ENCODE measurements at places on chromosomes 7 and 10.

GRCh38 chr7:47852330-47853245 lies 95.7 kb downstream of the PKD1L1 start:
- DNase-seq, result no peak

- no peak for DNase-seq
These were observed 235.3 kb upstream of the MKI67 start for GRCh38 chr10:128361487-128361886.

GRCh38 chr10:49448924-49449323 lies 53.0 kb upstream of the DRGX start:
- DNase-seq, result no peak

DNA sequence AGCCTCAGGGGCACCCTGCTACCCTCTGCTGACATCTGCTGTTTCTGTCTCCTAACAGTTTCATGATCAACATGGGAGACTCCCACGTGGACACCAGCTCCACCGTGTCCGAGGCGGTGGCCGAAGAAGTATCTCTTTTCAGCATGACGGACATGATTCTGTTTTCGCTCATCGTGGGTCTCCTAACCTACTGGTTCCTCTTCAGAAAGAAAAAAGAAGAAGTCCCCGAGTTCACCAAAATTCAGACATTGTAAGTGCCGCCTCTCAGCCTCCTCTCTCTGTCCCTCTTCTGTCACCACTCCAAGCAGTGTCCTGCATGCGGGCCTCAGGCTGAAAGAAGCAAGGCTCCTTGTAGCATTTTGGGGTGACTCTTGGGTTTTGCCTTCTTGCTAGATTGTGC lies 39.0 kb downstream of the POR start:
- no peak for DNase-seq

DNA sequence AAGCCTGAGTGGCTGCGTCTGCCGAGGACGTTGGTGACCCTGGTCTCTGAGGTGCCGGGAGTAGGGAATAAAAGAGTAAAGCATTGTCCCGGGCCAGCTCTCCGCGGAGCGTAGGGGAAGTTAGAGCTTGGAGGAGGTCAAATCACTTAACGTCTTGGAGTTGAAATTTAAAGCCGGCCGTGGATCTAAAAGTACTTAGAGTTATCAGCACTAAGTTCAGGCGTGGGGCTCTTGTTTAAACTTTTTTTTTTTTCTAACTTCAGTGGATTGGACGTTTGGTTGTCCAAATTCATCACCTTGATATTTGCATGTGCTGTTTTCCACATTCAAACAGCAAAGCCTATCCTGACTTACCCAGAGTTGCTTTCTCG lies 700 bp downstream of the NIPSNAP2 start:
- peak; percentile 24 for DNase-seq

GRCh38 chr10:60423920-60424319 lies 34.2 kb upstream of the ANK3 start:
- no peak for DNase-seq

- DNase-seq, result no peak
These were observed 401.4 kb downstream of the TNS3 start for GRCh38 chr7:47180516-47180826.

GRCh38 chr10:3806603-3807002 lies 21.6 kb upstream of the KLF6 start:
- no peak for DNase-seq

DNA sequence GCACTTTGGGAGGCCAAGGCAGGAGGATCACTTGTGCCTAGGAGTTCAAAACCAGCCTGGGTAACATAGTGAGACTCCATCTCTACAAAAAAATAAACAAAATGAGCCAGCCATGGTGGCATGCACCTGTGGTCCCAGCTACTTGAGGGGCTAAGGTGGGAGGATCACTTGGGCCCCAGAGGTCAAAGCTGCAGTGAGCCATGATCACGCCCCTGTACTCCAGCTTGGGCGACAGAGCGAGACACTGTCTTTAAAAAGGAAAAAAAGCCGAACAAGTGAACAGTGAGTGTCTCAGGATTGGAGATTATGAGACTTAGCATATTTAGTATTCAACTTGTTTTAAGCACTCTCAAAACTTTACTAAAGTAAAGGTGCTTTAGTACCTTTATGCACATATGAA lies 28.1 kb downstream of the BLNK start:
- DNase-seq, result no peak

GRCh38 chr10:89954061-89954460 lies 252.7 kb downstream of the KIF20B start:
- DNase-seq, result no peak

GRCh38 chr10:132744839-132745238 lies 41.1 kb downstream of the NKX6-2 start:
- DNase-seq, result no peak

DNA sequence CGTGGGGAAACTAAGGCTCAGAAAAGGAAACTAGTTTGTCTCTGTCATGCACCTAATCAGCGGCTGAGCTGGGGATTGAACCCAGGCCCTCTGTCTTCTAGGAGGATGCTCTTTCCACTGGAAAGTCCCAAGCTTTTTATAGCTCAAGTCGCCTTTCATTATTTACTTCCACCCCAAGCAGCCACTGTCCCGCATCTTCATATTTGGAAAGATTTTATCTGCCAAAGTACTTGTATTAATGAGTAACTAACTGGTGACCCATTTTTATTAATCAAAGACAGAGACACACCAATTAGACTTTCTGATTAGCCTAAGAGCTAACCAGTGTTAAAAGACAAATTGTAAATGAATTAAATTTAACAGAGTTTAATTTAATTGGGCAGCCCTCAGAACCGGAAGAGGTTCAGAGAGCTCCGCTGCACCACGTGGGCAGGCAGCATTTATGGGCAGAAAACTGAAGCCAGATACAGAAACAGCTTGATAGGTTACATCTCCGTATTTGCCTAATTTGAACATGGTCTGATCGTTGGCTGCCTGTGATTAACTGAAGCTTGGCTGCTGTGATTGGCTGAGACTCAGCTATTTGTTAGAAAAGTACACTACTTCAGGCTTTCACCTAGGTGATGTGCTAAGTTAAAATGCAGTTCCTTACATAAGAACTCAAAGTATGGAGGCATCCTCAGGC lies 78.5 kb upstream of the PDCD4 start:
- DNase-seq, result no peak

- no peak for DNase-seq
These were observed 5.3 kb upstream of the MYOZ1 start for GRCh38 chr10:73646598-73647041.

DNA sequence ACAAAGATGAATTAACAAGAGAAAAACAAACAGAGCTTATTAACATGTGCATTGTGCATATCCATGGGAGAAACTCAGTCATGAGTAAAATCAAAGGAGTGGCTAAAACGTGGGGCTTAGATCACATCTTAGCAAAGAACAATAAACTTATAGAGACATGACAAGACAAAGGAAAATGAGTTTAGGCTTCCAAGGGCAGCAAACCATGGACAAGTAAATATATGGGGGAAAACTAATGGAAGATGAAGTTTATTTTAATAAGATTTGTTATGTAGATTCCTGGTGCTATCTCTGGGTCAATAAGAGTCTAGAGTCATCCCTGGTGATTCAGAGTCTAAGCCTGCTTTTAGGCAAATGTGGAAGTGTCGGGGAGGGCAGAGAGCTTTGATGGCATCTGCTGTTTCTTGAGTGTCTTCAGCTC lies 87.2 kb upstream of the PLPP4 start:
- DNase-seq, result no peak

DNA sequence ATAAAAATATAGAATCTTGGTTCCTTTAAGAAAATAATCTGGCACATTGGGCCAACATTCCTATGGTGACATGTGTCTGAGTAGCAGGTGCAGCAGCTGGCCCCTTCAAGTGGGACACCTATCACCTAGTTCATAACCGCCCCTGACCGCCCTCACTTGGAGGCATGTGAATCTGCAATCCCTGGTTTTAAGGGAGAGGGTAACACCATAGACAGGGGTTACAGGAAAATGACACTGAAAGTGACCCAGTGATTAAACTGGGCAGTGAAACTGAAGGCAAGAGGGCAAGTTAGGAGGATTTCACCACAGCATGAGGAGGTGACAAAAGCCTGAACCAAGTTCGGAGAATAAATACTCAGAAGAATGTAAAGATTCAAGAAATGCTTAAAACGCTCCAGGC lies 1.1 kb downstream of the RSU1 start:
- DNase-seq, result no peak

DNA sequence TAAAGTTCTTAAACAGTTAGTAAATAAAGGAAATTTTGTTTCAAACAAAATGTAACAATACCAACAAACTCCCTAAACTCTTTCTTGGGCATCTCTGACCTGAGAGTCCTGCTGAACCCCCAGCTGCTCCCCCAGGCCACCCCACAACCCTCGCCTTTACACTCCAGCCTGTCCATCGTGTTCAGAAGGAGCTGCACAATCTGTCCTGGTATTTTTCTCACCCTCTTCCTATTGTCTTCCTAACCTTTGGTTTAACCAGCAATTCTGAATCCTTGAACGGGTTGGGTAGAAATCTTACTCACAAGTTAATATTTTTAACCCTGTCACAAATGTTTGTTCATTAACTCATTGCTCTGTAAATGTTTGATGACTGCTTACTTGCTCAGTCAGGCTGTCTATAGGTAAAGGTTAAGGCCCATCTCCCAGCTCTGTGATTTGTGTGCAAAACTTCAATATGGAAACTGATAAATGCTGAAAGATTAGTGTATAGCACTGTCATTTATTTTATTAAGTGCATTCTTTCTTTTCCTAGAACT lies 16.8 kb downstream of the SFRP4 start:
- no peak for DNase-seq

GRCh38 chr10:108591417-108591816 lies 1331.9 kb downstream of the XPNPEP1 start:
- no peak for DNase-seq

DNA sequence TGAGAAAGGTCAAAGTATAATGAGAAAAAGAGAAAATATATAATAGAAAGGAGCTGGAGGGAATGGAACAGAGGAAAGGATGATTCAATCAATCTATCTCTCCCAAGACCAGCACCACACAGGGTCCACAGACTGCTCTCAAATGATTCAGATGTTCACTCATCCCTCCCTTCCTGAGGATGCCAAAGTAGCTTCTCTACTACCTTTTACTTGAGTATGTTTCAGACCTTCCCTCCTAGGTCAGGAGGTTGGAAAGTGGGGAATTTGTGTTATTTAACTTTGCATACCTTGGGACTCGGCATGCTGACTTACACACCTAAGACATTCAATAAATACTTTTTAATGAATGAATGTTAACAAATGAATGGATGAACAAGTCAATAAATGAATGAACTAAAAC lies 30.6 kb downstream of the CPVL start:
- DNase-seq, result no peak

DNA sequence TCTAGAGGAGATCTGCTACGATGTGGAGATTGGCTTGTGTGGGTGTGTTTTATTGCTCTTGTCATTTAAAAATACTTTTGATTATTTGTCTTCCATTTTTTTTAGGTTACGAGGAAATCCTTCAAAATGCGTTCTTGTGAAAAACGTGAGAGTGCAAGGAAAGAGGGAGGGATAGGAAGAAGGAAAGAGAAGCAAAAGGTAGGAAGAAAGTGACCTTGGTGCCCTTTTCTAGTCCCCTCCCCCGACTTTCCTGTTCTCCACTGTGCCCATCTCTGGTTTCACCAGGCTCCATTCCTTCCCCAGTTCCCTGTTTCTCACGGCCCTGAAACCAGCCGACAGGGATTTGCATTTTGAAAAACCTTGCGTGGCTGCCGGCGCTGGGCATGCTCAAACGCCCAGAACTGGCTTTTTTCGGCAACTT lies 506 bp upstream of the GNAI1 start:
- no peak for DNase-seq

DNA sequence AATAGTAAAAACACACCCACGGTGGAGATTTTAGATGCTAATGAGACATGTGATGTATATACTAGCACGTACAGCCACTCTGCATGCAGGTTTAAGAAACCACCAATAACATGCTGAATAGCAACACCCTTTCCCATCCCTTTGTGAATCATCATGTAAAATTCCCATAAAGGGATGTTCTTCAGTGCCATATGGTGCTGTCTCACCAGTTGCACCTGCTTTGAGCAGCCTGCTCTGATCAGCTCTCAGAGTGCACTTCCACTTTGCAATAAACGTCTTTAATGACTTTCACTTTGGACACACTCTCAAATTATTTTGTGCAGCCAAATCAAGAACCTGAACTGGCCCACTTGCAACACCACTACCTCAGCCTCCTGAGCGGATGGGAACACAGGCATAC lies 615.0 kb downstream of the ANKRD7 start:
- no peak for DNase-seq

- no peak for DNase-seq
These were observed 5.6 kb upstream of the GIMAP8 start for GRCh38 chr7:150444674-150445365.

DNA sequence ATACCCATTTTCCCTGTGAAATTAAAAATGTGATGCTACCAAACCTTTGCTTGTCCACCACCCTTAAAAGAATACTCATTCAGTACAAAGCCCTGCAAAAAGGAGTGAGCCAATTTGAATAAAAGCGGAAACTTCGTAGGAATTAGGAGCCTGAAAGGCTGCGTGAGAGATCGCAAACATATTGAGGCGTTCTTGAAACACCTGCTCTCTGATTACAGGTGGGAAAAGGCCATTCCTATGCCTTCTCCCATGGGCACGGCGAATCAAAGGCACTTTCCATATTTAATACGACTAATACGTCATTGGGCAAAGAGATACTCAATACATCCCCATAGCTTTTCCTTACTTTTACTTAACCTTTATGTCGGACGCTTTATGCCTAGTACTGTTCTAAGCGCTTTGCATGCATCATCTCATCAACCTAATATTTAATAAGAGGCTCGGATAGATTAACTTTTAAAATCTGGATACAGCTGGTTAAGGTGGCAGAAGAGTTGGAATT lies 30.9 kb upstream of the KMT2E start:
- DNase-seq, result no peak

DNA sequence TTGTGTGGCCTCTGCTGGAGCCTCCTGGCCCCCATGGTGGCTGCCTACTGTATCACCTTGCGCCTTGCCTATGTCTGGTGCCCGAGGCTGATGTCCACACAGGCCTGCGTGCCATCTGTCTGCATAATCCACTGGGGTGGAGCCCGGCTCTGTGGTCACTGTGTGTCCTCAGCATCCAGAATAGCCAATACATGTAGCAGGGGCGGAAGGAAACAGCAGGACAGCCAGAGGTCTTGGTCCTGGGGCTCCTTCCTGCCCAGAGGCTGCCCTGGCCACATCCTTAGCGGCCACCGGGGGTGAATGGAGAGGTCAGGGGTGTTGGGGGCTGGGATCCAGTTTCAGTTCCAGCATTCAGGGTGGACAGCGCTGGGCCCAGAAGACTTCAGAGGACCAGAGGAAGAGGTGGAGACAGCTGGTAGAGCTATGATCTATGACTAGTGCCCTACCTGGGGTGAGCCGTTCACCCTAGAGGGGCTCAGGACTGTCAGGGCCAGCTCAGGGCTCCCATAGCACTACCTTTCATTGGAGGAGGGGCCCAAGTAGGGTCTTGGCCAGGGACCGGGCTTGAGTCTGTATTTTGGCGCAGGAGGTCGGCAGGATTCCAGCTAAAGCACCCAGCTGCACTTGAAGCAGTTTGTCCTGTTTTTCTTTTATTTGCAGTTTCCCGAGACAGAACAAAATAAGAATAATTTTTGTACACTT lies 15.9 kb downstream of the YKT6 start:
- no peak for DNase-seq

DNA sequence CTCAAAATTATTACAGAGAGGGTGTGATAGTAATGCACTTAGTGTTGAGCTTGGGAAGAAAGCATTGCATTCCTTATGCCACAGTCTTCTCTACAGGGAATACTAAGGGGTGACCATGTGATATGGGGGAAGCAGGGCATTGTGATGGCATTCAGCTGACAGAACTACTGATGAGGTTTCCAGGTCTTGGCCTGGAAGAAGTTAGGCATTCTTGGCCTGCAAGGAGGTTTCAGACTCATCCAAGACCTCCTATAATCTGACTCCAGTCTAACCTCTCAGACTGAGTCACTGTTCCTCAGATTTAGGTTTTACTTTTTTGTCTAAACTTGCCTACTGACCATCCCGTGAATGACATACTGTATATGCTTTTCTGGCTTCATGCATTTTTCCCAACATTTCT lies 7.9 kb downstream of the STMP1 start:
- DNase-seq, result no peak
